ENCODE measurements at places on chromosomes 7 and 10.

GRCh38 chr7:33243319-33243881, 114.0 kb downstream of the BBS9 start:
- DNase-seq: peak; percentile 1

- DNase-seq: no peak
These were observed 16.2 kb upstream of the BRAF start for GRCh38 chr7:140940898-140941297.

- DNase-seq: no peak
These were observed 75.6 kb upstream of the OGDHL start for GRCh38 chr10:49837685-49838084.

- DNase-seq: no peak
These were observed 8.2 kb upstream of the NRG3 start for GRCh38 chr10:81866753-81867152.

- no peak for DNase-seq
These were observed 1.1 kb upstream of the HOXA13 start for GRCh38 chr7:27200761-27201579.

DNA sequence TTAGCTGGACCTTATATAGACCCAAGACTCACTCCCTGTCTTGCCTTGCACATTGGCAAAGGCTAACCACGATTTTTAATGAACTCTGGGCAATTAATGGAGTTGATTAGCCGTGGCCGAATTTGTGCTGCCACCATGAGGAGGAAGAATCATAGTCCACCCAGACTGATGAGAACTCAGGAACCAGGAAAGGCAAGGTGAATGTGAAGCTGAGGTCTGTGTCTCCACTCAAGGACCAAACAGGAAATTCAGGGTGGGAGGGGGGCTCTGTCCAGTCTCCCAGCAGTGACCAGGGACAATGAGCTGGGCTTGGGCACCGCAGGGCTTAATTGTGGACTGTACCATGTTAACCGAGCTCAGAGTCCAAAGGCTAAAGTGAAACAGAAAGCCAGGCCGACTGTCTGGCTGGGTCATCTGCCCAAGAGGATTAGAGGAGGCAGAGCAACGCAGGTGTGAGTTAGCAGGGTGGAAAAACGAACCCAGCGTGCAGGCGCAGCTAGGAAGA, 127.0 kb upstream of the JCAD start:
- no peak for DNase-seq

GRCh38 chr10:6507311-6507710, 72.8 kb downstream of the PRKCQ start:
- DNase-seq: no peak

DNA sequence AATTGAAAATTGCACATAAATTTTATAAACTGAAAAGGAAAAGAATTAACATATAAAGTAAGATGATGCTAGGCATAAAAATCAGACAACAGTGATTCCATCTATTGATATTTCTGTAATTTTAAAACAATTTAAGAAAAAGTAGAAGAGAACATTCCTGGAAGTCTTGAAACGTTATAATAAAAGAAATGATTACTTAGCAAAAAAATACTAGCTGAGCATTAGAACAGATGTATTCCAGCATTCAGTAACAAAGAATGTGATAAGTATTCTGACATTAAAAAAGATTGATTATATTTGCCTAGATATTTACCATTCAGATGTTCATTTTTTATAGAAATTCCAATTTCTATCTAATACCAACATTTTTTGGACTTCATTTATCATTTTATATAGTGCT, 120.1 kb upstream of the PPP1R9A start:
- DNase-seq: no peak

GRCh38 chr7:48085942-48086341, 3.1 kb upstream of the UPP1 start:
- DNase-seq: no peak

GRCh38 chr10:132169766-132170560, 16.8 kb upstream of the DPYSL4 start:
- no peak for DNase-seq

- no peak for DNase-seq
These were observed 101.3 kb upstream of the DNAJB12 start for GRCh38 chr10:72455889-72456595.

DNA sequence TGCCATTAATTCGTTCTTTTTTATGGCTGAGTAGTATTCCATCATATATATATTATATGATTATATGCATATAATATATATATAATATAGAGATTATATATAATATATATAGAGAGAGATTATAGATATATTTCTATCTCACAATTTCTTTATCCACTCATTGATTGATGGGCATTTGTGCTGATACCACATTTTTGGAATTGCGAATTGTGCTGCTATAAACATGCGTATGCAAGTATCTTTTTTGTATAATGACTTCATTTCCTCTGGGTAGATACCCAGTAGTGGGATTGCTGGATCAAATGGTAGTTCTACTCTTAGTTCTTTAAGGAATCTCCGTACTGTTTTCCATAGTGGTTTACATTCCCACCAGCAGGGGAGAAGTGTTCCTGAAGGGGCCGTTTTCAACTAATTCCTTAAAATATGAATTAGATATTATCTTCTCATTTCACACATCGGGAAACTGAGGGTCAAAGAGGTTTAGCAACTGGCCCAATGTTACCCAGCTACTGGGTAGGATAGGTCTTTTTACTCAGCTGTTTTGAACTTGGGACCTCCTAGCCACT, 16.5 kb downstream of the NFE2L3 start:
- no peak for DNase-seq

DNA sequence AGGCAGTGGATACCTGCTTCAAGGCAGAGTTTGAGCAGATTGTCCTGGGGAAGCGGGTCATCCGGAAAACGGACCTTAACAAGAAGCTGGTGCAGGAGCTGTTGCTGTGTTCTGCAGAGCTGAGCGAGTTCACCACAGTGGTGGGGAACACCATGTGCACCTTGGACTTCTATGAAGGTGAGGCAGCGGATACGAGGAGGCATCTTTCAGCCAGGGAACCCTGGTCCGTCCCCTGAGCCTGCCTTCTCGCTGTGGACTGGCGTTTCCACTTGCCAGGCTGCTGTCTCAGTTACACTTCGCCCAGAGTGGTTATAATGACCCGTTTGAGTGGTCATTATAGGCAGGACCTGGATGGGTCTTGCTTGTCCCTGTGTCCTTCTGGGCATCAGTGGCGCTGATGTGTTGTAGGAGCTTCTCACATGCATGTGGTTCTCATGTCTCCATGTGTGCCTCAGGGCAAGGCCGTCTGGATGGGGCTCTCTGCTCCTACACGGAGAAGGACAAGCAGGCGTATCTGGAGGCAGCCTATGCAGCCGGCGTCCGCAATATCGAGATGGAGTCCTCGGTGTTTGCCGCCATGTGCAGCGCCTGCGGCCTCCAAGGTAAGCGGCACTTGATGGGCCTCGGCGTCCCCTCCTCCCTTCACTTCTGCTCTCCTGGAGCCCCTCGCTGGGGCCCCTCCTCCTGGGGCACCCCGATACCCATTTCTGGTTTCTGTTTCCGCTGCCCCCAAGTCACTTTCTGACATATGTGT, 18.0 kb downstream of the UPP1 start:
- no peak for DNase-seq

DNA sequence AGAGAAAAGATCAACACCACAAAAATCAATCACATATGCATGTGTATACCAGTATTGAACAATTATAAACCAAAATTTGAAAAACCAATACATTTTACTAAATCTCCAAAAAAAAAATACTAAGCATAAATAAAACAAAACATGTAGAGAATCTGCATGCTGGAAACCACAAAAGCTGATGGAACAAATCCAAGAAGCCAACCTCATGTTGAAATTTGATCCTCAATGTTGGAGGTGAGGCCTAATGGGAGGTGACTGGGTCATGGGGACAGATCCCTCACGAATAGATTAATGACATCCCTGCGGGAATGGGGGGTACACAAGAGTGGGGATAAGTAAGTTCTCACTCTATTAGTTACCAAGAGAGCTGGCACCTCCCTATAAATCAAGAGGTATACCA, 82.5 kb downstream of the OAT start:
- DNase-seq: no peak

GRCh38 chr10:27457261-27457945, 46.7 kb upstream of the RAB18 start:
- DNase-seq: no peak

DNA sequence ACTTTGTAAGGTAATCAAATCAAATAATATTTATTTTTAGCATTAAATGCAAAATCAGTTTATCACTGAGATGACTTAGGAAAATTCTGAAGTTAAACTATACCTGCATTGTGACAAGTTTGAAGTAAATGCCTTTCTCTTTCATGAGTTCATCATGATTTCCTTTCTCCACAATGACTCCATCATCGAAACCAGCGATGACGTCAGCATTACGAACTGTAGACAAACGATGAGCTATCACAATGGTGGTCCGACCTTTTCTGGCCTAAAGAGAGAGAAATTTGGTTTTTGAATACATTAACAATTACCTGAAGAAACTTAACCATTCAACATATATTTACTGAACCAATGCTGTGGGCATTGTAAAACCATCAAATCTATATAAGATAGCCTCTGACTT, 54.9 kb downstream of the ABCB1 start:
- no peak for DNase-seq

- no peak for DNase-seq
These were observed 156.3 kb downstream of the ZNF248 start for GRCh38 chr10:37700886-37701780.

All from COR-L47 (cell line).